ENCODE measurements at places on chromosomes 3 and 15. TPM values are rescaled to one million over a fixed set of nuclear protein-coding genes. Genes with fewer than 3 reads are reported as not detected.

STAB1 gene
- 1.9 TPM for total RNA-seq

MYZAP gene
- 0.94 TPM for total RNA-seq

ZNF662 gene
- not detected for total RNA-seq

PLXNB1 gene
- 115 TPM for total RNA-seq

TRIM69 gene
- total RNA-seq = 6.4 TPM

AP3B2 gene
- total RNA-seq = 25.7 TPM

C3orf22 gene
- not detected for total RNA-seq

OIP5 gene
- 36.7 TPM for total RNA-seq

WDR93 gene
- not detected for total RNA-seq

ITPKA gene
- total RNA-seq = 0.99 TPM

SPESP1 gene
- not detected for total RNA-seq

ARPC4 gene
- 154 TPM for total RNA-seq

DNA sequence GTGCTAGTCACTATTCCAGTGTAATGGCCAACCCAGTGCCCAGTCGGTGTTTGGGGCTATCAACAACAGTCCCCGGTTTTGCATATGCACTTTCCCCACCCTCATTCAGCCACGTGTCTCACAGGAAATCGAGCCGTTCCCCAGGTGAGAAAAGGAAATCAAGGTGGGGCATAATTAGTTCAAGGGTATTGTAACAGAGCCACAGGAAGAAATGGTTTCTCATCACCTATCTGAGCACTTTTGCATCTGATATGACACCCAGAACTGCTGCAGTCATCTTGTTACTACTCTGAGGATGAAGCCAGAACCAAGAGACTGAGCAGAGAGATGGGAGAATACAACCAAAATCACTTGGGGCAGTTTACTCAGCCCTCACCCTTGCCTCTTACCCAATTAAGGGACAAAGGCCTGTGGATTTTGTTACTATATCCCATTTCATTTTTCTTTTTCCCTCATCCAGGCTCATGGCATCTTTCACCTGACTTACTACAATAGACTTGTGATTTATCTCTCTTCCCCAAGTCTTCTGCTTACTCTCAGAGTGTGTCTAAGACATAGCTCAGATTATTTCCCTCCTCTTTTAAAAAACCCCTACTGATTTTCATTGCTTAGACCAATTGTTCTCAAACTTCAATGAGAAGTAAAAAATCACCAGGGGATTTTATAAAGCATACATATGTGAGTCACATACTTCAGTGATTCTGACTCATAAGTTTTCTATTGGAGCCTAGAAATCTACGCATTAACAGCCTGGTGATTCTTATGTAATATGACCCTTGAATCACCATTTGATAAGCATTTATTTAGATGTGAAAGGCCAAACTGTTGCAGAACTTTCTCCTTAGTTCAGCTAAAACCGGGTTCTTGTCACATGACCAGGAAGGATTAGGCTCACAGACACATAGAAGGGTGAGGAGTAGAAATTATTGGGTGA is 40.5 kb downstream of the TRAT1 start:
- no peak overlapping the region for H3K27ac ChIP-seq
- DNase-seq = no peak
- no peak overlapping the region for H3K4me3 ChIP-seq
- no peaks in the 10 kb centered on the region for H3K4me1 ChIP-seq
- no peaks in the 10 kb centered on the region for H3K36me3 ChIP-seq

GRCh38 chr3:69579306-69580041 is 159.8 kb upstream of the MITF start:
- no peak overlapping the region for H3K27ac ChIP-seq
- no peaks in the 10 kb centered on the region for H3K36me3 ChIP-seq
- no peak overlapping the region for H3K4me3 ChIP-seq
- H3K4me1 ChIP-seq = no peaks in the 10 kb centered on the region
- DNase-seq = no peak

DNA sequence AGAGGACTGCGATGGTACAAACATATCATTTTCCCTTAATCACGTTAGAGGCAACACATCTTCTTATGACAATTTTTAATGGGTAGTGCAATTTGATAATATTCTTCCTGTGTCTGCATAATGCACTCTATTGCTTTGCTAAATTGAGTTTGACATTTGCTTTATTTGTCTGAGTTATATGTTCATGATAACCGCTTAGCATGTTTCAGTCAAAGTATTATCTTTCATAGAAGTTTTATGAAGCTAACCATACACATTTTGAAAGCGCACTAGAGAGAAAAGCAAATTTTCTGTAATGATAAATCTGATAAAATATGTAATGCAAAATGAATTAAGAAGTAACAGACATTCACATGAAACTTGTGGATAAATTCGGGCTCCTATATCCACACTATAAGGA is 1276.9 kb downstream of the ZPLD1 start:
- H3K4me3 ChIP-seq = no peak overlapping the region
- no peaks in the 10 kb centered on the region for H3K4me1 ChIP-seq
- DNase-seq = no peak
- H3K36me3 ChIP-seq = no peaks in the 10 kb centered on the region

GRCh38 chr3:8755564-8756237 is 13.7 kb downstream of the OXTR start:
- H3K27me3 ChIP-seq = peaks cover 4% of the 10 kb centered on the region
- H3K4me3 ChIP-seq = no peak overlapping the region
- no peaks in the 10 kb centered on the region for H3K4me1 ChIP-seq
- H3K36me3 ChIP-seq = no peaks in the 10 kb centered on the region
- DNase-seq = no peak

DNA sequence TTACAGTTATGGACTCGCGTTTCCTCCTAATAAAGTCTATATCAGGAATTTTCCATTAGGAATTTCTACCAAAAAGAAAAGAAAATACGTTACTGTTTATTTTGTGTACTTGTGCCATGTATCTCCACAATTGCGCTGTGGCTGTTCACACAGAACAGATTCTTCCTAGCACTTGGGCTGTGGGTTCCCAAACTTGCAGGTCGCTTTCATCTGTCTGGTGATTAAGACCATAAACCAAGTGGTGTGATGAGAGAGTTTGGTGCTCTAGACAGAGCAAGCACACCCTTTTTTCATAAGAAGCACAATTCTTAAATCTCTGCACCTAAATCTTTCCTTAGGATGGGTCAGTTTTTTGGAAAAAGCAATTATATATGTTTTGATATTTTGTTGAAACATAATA is 203.3 kb downstream of the TP63 start:
- no peak overlapping the region for H3K27ac ChIP-seq
- no peak overlapping the region for H3K4me3 ChIP-seq
- H3K27me3 ChIP-seq = no peaks in the 10 kb centered on the region

DNA sequence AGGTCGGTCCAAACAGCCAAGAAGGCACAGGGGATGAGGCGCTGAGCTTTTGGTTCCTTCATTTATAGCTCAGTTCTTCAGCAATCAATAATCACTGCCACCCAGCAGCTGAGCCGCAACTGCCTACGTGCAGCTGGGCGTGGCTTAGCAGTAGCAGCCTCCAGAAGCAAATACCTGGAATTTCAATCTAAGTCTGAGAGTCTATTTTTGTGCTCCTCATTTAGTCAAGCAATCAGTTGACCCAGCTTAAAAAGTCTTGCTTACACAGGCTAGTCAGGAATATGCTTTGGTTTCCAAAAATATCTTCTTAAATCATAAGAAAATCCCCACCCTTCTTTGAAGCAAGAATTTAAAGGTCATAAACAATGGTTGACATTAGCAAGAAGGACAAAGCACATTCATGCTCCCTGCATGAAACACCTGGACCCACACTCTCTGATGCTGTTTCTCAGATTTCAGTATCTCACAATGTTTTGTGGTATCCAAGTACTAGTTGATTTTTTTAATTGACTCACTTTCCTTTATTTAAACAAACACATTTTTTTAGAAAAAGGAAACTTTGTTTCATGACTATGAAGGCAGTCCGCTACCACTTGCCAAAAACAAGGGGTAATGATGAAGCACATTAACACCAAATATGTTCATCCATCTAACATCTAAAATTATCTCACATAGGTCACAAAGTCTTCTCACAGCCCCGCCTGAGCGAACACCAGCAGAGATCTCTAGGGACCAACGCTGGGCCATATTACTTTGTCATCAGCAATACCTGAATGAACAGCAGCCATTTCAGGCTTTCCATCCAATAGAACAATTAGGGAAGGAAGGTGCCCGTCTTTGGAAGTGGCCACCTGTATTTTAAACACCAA is 106.1 kb downstream of the OXNAD1 start:
- peaks cover 17% of the 10 kb centered on the region for H3K4me1 ChIP-seq
- no peaks in the 10 kb centered on the region for H3K36me3 ChIP-seq
- H3K4me3 ChIP-seq = no peak overlapping the region
- DNase-seq = no peak
- no peak overlapping the region for H3K27ac ChIP-seq

DNA sequence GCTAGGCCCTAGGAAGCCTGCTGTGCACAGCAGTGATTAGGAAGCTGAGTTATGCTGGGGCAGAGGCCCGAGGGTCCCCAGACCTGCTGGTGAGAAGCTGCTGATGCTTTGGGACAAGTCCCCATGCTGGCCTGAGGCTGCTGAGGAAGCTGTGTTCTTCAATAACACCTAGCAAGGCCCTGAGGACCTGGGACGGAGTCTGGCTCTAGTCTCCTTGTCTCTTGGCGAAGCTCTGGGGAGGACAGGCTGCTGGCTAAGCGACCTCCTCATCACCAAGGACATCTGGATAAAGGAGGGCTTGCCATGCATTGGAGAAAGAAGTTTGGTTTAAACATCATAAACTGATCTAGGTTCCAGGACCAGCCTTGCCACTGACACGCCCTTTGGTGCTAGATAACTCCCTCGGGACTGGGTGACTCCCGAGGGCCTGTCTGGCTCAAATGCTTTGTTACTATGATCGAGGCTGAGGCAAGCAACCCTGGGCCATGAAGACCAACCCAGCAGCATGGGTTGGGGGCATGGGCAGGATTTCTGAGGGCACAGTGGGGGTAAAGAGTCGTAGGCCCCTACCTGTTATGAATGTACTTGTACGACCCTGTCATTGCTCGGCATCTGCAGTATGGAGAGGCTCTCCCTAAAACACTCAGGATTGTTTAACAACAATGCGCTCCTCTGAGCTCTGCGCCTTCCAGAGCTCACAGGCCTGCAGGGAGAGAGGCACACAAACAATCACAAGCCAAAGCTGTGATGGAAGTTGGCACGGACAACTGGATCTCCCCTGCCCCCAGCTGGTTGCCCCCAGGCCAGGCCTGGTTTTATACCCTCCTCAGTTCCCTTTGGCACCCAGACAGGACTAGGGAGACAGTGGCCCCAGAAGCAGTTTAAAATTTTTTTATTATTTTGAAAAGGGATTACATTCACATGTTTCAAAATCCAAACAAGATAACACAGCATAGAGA is 64.4 kb downstream of the LINGO1 start:
- peaks cover 7% of the 10 kb centered on the region for H3K4me1 ChIP-seq
- H3K36me3 ChIP-seq = no peaks in the 10 kb centered on the region
- no peaks in the 10 kb centered on the region for H3K27me3 ChIP-seq
- H3K4me3 ChIP-seq = no peak overlapping the region

DNA sequence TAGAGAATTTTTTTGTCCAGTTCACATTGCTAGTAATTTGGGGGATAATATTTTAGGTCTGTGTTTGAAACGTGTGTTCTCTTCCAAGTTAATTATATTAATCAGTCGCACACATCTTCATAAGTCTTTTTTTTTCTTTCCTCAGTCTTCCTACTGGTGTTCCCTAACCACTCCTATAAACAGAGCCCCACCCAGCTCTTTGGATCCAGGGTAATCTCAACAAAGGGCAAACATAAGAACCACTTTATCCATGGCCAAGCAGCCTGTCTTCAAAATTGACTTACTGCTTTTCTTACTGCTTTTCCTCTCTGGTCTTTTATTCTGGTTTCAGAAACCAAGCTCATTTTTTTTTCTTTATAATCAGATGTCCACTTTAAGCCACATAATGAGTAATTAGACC is 266.8 kb upstream of the NECTIN3 start:
- no peaks in the 10 kb centered on the region for H3K27me3 ChIP-seq
- DNase-seq = no peak
- no peaks in the 10 kb centered on the region for H3K4me1 ChIP-seq
- no peak overlapping the region for H3K27ac ChIP-seq
- H3K36me3 ChIP-seq = no peaks in the 10 kb centered on the region

- no peak for DNase-seq
- no peaks in the 10 kb centered on the region for H3K4me1 ChIP-seq
- no peaks in the 10 kb centered on the region for H3K27me3 ChIP-seq
- no peaks in the 10 kb centered on the region for H3K36me3 ChIP-seq
These were observed 25.2 kb upstream of the MAGEF1 start for GRCh38 chr3:184737063-184737462.

- H3K27ac ChIP-seq = no peak overlapping the region
- no peak overlapping the region for H3K4me3 ChIP-seq
- H3K4me1 ChIP-seq = peaks cover 2% of the 10 kb centered on the region
- H3K36me3 ChIP-seq = no peaks in the 10 kb centered on the region
These were observed 105.7 kb downstream of the MBNL1 start for GRCh38 chr3:152374262-152374990.

DNA sequence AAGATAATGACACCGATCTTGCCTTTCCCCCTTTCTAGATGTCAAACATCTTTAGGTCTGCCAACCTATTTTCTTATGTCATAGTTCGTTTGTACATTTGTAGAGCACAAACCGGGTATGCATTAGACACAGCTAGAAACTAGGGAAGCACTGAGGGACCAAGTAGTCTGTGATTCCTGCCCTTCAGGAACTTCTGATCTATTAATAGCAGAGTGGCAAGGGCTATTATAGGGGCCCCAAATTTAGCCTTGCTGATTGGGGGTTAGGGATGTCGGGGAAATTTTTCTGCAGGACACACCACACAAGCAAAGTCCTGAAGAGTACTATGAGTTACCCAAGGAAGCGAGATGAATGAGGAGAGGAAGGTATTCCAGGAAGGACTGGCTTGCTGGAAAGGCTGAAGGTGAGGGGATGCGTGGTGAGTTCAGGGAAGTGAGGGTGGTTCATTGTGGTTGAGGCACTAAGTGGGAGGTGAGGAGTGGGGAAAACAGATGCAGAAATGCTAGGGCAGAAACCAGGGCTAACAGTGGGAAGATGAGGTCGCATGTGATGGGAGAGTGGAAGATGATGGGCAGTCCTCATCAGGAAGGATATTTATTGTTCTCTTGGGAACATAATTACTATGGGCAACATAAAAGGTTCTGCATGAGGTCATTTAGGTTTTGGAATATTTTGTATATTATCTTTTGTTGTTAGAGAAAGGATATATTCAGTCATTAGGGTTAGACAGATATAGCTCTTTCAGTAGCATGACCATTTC is 144.3 kb downstream of the CMSS1 start:
- no peaks in the 10 kb centered on the region for H3K4me1 ChIP-seq
- no peaks in the 10 kb centered on the region for H3K36me3 ChIP-seq
- no peaks in the 10 kb centered on the region for H3K27me3 ChIP-seq
- H3K4me3 ChIP-seq = no peak overlapping the region
- no peak overlapping the region for H3K27ac ChIP-seq
- no peak for DNase-seq

- no peaks in the 10 kb centered on the region for H3K4me1 ChIP-seq
- no peak overlapping the region for H3K27ac ChIP-seq
- peaks cover 77% of the 10 kb centered on the region for H3K36me3 ChIP-seq
- DNase-seq = no peak
- H3K27me3 ChIP-seq = no peaks in the 10 kb centered on the region
These were observed 41.5 kb downstream of the TLE3 start for GRCh38 chr15:70056091-70056680.

Data from H1 (cell line).